ENCODE measurements at places on chromosomes 2 and 18.

DNA sequence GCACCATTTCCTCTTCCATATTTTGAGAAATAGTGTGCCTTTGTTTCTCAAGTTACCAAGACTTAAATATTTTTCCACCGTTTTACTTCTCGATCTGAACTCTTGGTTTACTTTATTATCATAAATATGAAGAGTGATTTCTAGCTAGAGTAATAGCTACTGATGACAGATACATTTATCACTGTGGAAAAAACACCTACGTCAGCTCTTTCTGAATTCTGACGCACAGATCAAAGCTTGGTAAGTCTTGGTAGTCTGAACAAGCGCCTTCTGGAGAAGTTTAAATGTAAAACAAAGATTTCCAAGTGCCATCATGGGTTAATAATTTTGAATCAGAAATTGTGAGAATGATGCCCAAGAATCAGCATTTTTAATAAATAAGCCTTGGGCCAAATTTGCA lies 367.7 kb downstream of the DPP10 start:
- no peak for DNase-seq

DNA sequence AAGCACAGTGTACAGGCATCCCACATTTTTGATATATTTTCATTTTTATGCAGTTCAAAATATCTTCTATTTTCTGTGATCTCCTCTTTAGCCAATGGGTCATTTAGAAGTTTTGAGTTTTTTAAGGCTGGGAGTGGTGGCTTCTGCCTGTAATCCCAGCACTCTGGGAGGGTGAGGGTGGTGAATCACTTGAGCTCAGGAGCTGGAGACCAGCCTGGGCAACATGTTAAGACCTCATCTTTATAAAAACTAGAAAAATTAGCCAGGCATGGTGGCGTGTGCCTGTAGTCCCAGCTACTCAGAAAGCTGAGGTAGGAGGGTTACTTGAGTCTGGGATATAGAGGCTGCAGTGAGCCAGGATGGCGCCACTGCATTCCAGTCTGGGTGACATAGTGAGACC lies 17.8 kb downstream of the UBR3 start:
- no peak for DNase-seq

DNA sequence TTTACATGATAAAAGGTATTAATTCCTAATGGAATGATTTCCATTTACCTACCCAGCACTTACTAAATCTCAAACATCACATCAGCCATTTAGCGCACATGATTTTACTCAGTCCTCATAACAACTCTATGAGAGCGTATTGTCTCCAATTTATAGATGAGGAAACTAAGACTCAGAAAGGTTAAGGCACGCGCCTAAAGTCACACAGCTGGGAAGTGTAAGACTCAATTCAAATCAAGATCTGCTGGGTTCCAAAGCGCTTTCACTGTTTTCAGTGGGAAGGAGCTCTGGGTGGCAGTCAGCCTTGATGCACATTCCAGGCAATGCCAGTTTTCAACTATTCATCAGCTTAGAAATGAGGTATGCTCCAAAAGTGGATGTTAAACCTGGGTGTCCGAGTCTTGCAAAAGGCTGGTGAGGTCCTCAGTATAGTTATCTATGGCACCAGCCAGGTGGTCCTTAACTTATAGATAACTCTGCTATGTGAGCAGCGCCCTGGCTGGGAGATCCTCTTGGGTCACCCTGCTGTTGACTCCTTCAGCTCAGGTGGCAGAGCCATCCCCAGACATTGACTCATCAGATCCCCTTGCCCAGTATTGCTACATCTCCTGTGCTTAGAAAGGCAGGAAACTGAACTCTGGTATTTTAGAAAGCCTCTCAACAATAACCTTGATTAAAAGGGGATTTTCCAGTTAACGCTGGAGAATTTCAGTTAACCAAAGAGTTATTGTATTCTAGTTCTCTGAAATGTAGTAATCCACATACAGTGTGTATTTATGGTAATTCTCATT lies 47.1 kb downstream of the SLC4A1AP start:
- no peak for DNase-seq

DNA sequence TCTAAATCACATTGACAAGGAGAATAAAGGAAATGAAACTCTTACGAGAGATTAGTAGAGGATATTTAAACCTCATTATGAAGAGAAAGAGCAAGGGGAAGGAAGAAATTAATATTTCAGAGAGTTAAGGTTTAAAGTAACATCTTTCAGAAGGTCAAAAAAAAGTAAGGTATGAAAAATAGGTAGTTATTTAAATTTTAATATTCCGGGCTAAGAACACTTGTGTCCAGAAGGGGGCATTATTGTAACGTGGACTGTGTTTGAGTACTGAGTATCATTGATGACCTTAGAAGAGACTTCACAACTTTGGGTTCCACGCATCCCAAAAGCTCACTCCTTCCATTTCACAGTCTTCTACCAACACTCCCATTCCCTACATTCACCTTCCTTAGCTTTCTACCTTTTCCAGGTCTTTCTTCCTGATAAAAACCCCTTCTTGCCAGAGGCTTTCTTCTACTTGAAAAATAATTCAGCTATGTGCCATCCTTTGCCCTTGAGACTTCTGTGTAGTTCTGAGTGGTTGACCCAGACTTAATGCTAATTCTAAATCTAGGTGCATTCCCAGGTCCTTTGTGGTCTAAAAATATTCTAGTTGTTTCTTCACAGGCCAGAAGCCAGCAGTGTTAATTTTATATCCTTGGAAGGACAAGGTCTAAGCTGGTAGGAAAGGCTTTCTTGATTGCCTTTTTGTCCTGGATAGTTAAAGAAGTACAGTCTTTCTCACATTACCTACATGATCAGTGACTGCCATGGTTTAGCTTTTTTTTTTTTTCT lies 16.5 kb downstream of the DYNC1I2 start:
- DNase-seq: no peak

DNA sequence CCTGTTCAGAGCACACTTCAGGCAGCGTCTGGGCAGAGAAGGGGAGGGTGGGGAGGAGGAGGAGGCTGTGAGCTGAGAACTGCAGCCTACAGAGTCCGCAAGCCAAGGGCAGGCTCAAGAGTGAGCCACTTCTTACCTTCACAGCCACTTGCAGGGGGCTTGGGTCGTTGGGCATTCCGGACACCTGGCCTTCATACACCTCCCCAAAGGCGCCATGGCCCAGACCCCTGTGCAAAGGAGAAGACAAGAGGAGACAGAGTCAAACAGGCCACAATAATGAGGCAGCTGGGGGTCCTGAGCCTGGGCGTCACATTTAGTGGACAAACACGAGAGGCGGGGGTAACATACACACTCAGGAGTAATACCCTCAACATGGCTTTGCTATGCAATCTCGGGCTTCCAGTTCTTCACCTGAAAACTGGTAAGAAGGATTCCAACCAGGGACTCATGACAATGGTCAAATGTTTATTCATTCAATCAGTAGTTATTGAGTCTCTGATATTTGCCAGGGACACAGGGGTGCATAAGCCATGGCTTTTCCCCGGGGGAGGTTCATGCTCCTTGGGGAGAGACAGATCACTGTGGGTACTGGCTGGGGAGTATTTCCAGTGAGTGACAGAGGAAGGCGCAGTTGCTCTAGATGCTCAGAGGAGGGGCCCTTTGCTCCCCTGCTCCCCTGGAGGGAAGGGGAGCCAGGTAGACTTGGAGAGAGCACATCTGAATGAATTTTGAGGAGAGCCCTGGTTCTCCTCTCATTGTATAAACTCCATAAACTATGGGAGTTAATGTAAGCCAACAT lies 107.4 kb downstream of the CLIP4 start:
- DNase-seq: no peak

- no peak for DNase-seq
Measured at GRCh38 chr2:166334805-166335204, 40.9 kb downstream of the SCN9A start.

DNA sequence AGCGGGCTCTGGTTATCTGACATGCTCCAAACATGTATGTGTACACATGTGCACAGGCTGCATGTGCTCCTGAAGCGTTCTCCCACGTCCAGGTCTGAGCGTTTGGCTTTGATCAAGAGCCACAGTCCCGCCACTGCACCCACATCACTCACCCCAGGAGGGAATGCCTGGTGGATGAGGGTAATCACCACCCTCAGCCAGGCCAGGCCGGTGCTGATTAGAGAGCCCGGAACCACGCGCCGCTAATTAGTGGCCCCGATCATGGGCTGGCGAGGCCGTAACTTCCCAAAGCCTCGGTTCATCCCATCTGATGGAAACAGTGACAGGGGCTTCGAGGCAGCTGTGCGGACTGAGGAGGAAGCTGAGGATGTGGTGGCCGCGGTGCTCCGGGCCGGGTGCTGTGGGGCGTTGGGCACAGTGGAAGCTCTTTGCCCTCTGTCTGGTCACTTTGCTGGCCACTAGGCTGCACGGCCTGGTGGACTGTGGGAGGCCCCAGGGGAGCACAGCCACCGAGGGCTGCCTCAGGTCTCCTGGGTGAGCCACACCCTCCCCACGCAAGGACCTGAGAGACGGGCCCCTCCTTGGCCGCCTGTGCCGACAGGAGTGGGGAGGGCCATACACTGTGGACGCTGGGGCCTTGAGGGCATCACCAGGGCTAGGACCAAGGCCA lies 219.4 kb downstream of the TWIST2 start:
- no peak for DNase-seq

- DNase-seq: no peak
Measured at GRCh38 chr2:191029280-191029950, 15.4 kb upstream of the STAT1 start.

DNA sequence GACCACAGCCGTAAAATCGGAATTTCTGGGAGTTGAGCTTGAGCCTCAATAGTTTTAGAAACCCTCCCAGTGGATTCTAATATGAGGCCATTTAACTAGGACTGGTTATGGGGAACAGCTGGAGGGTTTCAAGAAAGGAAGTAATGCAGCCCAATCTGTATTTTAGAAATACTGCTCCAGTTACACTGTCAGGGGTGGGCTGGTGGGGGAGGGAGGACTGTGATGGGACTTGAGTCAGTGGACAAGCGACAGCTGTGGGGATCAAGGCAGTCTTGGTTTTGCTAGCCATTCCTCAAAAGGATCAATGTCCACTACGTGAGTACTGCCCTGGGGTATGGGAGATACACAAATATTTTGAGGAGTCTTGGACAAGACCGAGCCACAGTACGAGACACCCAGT lies 34.8 kb downstream of the ASB1 start:
- DNase-seq: no peak

- DNase-seq: no peak
Measured at GRCh38 chr2:160345071-160345764, 145.1 kb upstream of the ITGB6 start.

DNA sequence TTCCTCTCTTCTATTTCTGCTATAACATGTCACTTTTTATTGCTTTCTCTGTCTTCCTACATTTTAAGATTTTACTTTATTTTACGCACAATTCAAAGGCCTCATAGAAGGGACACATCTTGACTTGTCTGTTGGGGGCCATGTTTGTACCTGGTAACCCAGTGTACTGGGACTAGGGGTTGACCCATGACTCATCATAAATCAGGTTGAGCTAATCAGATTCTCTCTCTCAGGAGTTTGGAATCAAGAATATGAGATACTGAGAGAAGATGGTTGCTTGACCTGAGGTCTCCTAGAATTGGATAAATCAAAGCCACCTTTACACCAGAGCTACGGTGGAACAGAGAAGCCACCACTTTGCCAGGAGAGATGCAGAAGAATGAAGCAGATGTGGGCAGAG lies 153.0 kb downstream of the UXS1 start:
- DNase-seq: no peak

DNA sequence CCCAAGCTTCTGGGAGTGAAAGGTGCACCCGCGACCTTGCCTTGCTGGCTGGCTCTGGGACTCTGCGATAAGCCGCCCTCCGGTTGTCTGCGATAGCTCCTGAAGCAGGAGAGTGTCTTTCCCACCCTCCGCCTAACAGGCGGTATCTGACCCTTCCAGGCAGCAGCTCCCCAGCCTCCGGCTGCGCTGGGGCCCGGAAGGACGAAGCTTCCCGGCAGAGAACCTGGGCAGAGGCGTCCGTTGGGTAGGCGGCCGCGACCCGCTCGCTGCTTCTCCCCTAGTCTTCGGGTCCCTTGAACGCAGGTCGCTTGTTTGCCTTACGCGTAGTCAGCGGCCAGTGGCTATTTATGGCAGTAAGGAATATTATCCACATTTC lies 446 bp upstream of the RHBDD1 start:
- DNase-seq: peak; percentile 41

DNA sequence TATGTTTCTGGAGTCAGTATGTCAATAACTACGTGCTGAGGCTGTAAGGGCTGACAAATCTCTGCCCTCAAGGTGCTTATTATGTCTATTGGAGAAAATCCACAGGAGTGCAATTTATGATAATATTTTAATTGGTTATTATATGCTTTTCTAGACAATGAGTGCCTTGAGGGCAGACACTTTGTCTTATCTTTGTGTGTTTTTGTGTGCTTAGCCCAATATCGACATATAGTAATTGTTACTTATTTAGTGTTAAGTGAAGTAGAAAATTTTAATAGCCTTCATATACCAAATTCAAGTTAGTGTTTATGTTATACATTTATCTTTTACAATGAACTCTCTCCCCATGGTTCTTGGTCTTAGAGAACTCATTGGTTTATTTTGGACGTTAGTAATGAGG lies 118.9 kb downstream of the WDR7 start:
- no peak for DNase-seq

GRCh38 chr2:158255257-158255656 lies 153.6 kb downstream of the UPP2 start:
- no peak for DNase-seq

GRCh38 chr18:75199327-75199726 lies 9.6 kb downstream of the PTGR3 start:
- DNase-seq: no peak

DNA sequence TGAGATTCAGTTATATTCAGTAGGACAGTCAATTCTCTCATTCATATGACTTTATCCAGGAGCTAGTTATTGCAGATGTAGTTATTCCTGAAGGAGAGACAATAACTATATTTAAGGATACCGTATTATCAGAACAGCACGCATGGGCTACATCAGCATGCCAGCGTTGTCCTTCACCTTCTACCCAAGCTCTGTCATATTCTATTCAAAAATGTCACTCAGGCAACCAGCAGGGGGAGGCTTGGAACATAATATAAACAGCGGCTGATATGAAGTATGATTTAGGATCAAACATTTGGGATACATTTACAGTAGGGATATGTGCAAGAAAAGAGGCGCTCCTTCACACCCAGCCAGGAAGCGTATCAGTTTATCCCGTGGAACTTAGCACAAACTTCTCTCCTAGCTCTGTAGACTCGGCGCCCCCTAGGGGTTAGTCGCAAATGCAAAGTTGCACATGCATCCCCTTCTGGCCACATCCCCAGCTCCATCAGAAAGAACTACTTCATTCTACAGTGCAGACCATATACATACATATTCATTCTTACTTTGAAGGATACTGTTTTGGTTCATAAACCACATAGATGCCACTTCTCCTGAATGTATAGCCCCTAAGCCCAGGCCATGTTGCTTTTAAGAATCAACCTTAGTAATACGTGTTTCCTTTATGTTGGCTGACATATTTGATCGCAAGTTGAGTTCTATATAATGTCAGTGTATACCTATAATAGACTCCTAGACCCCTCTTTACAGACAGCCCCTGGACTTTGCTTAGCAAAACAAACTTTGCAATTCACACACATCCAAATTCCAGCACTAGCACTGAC lies 759.4 kb downstream of the ADCYAP1 start:
- peak; percentile 68 for DNase-seq

DNA sequence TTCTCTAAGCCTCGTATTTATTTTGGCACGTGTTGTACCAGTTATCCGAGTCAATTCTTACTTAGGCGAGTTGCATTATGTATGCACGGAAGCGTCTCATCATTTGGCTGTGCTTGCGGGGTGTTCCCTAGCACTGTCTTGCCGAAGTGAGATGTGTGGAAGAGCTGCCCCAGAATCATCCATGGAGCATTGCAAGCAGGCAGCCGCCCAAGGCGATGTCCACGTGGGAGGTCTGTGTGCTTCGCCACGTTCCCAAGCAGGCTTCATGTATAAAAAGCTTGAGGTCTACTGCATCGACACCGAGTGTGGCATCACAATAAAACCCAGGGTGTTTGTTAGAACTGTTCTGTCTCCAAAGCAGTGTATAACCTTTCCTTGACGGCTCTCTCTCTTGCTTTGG lies 849.9 kb downstream of the DCDC2C start:
- DNase-seq: no peak
